Melanocyte of skin (primary cell): ENCODE measurements at places on chromosomes 3 and 15. TPM values are rescaled to one million over a fixed set of nuclear protein-coding genes. Genes with fewer than 3 reads are reported as not detected.

CFAP100 gene
- not detected in 2 replicates for total RNA-seq

ATRIP gene
- total RNA-seq = 10.0 and 12.8 TPM in 2 replicates

ONECUT1 gene
- 6.5 and 12.7 TPM in 2 replicates for total RNA-seq

ADPGK gene
- 46.5 and 61.4 TPM in 2 replicates for total RNA-seq

JAGN1 gene
- 51.0 and 57.4 TPM in 2 replicates for total RNA-seq

CAMK2N2 gene
- 0.36 and 0.69 TPM in 2 replicates for total RNA-seq

CLDN16 gene
- total RNA-seq = under 0.01 TPM in 1 of 2 replicates, not detected in the other

AHSG gene
- total RNA-seq = not detected in 2 replicates

GUCA1C gene
- total RNA-seq = not detected in 2 replicates

ARL14 gene
- not detected in 2 replicates for total RNA-seq

LRTM1 gene
- not detected in 2 replicates for total RNA-seq

MYH15 gene
- total RNA-seq = 0.34 and 0.36 TPM in 2 replicates

C2CD4B gene
- total RNA-seq = not detected in 2 replicates

THPO gene
- not detected in 2 replicates for total RNA-seq

MRPL46 gene
- 24.6 and 26.4 TPM in 2 replicates for total RNA-seq

CFAP91 gene
- 0.36 and 0.69 TPM in 2 replicates for total RNA-seq

CCR9 gene
- total RNA-seq = not detected in 2 replicates

LMAN1L gene
- total RNA-seq = under 0.01 and 0.15 TPM in 2 replicates

SAMMSON gene
- under 0.01 and 2.9 TPM in 2 replicates for total RNA-seq

TMCO5A gene
- not detected in 2 replicates for total RNA-seq

ULK3 gene
- total RNA-seq = 44.0 and 51.3 TPM in 2 replicates

CHRNB4 gene
- total RNA-seq = 0.36 and 0.69 TPM in 2 replicates

C2CD4A gene
- not detected in 2 replicates for total RNA-seq

RMDN3 gene
- 18.6 and 30.5 TPM in 2 replicates for total RNA-seq

TGM4 gene
- not detected in 2 replicates for total RNA-seq

MYD88 gene
- total RNA-seq = 21.1 and 27.9 TPM in 2 replicates

MAN2C1 gene
- total RNA-seq = 89.6 and 118 TPM in 2 replicates

PTX3 gene
- 3.6 and 5.9 TPM in 2 replicates for total RNA-seq

MASP1 gene
- total RNA-seq = not detected in 2 replicates

FGF12 gene
- not detected in 2 replicates for total RNA-seq

STRIT1 gene
- not detected in 2 replicates for total RNA-seq

KLHL40 gene
- total RNA-seq = not detected in 2 replicates

ZNF35 gene
- total RNA-seq = 16.4 and 17.6 TPM in 2 replicates
